ENCODE measurements at places on chromosomes 2 and 18.

DNA sequence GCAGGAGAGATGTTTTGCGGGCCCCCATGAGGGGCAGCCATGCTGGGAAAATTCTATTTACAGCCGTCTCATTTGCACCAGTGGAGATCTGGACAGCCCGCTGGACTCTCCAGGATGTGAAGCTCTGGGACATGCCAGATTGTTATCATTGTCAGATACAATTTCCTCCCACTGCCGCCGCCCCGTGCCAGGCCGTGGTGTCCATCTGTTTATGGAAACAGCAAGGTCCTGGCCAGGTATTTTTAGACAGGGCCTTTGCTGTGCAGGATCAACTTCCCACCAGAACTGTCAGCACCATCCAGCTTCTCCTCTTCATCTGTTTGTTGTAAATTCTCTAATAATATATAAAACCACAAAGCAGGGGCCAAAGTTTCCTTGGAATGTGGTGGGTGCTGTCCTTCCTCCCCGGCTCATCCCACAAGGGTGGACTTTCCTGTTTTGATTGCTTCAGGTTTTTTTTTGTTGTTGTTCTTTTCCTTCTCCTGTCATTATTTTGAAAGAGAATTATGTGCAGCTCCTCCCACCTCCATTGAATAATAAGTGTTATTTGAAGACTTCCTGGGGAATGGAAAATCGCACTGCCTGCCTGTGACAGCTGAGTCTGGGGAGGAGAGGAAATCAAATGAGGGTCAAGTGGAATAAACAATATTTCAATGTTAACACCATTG, 398.1 kb downstream of the TNS1 start:
- DNase-seq, result peak; percentile 37

- DNase-seq, result no peak
Measured at GRCh38 chr2:27860111-27860510, 30.1 kb downstream of the RBKS start.

DNA sequence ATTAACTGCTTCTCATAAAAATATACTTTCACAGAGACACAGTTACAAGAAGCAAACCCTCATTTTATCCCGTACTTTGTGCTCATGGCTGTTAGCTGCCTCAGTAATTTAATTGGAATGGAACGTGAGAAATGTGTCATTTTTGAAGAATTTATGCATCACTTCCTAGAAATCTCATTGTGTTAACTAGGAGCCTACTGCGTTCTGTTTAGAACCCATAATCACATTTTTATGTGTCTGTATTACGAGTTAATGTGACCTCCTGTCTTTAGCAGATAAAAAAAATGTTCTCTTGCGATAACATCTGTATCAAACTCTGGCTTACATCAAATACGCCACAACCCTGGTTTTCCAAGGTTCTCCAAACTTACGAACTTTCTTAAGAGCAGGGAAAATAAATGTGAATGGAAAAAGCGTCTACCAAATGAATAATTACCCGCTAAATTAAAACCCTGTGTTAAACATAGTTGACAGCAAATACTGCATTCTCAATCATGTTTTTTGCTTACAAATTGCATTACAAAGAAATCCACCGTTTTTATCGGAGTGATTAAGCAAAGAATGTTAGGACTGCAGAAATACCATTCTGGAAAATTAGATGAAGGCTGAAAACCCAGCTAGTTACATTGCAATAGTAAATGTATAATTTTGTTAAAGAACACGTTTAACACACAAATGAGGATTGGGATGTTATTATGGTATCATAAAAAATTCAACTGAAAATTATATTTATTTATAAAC, 12.1 kb upstream of the GBX2 start:
- DNase-seq, result no peak

DNA sequence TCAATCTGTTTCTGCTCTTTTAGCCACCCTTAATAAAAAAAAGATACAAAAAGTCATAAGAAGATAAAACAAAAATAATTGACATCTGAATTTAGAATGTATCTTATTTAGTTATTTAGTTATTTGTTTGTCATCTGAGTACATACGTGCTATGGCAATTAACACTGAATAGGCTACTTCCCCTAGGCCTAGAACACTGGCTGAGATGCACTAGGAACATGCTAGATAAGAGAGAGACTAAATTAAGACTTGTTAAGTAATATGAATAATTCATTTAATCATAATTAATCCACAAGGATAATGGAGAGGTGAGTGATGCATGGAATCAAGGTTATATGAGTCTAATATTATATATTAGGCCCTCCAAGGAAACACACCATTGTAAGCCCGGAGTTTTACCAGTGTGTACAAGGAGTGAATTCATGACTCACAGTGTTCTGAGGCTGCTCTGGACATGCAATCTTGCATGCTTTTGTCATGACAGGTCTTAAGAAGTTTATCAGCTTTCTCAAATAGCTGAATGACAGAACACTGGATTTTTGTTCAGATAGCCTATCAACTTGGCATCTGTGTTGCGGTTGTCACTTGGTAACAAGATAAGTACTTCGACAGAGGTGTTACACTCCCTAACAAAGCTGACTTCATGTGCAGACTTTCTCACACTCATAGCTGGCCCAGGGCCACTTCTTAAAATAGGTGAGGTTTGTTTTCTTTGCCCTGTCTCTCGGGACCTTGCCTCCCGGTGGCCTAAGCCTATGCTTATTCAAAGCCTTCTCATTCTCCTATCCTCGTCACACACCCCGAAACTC, 5.0 kb upstream of the SERPINB2 start:
- no peak for DNase-seq

DNA sequence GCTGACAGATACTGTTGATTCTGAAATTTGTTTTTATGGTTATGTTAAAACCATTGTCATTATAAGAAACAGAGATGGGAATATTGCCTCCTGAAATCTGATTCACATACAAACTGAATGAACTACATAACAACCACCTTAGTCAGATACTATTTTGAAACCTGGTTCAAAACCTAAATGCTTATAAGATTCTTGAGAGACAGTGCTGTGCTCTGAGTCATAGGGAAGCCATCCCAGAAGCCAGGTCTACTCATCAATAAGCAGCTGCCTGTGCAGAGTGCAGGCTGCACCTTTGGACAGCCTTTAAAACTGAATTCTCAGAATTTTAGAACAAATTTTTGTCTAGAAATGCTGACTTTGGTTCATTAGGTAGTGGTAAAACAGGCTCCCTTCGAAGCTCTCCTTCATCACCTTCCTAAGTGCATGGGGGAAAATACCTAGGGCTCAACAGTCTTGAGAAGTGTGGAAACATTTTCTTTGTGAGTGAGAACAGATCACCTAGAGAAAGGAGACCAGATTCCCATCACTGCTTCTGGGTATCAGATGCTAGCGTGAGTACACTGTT, at the start of gene SERPINB7:
SERPINB7 (plus strand) TSS at position 253 of the 565 bp plus-strand sequence. CDS start 6,955 bp downstream, outside the sequence.
- DNase-seq, result no peak

All from gastrocnemius medialis (tissue), 4 donors.